ENCODE measurements at places on chromosomes 3 and 15.

DNA sequence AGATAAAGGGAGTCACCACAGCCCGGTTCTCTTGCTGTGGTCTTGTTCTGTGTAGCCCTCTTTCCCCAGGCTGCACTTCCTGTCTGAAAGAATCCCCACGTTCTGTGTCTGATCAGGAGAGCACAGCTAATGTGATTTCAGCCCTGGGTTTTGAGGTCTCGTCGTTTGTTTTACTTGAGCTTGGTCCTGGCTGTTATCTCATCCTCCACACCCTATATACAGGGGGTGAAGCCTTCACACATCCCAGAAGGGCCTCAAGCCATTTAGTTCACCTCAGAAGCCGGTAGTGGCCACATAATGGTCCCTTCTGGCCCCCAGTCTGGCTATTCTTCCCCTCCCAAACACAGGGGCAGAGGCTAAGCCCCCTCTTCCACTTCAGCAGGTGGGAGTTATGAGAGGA is 115.6 kb downstream of the PDE8A start:
- no peak for DNase-seq

DNA sequence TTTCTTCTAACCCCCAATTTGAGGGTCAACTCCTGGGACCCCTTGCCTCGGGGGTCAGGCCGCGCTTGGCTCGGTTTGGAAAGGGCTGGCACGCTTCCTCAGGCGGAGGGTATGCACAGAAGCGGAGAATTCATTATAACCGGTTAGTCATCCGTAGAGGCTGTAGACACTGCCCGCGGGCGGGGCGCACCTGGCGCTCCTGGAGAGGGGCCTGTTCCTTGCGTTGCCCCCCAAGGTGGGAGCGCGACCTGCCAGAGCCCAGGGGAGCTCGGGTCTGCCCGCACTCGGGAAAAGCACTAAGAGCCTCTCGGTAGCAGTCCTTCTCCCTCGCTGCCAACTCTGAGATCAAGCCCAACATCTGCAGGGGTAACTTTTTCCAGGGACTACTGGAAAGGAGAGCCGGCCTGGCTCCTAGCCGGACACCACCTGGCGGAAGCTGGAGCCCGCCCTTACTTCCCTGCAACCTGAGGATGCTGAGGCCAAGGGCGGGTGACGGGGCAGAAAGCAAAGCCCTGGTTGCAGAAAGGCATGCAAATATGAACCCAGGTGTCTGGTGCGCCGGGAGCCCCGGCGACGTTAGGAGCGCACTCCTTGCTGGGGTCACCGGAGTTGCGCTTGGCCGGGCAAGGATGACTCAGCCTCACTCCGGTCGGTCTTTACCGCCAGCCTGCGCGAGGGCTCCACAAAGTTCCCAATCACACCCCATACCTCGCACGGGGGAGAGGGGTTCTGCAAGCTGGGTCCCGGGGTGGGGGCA is 1.5 kb upstream of the CACNA2D3 start:
- peak; percentile 71 for DNase-seq

GRCh38 chr15:35630985-35631384 is 85.0 kb upstream of the DPH6 start:
- DNase-seq, result no peak

GRCh38 chr3:108293858-108294257 is 2.5 kb upstream of the HHLA2 start:
- no peak for DNase-seq

GRCh38 chr3:71046791-71047190 is 536.7 kb downstream of the FOXP1 start:
- no peak for DNase-seq

- no peak for DNase-seq
Measured at GRCh38 chr15:58036579-58036978, 28.9 kb downstream of the ALDH1A2 start.

DNA sequence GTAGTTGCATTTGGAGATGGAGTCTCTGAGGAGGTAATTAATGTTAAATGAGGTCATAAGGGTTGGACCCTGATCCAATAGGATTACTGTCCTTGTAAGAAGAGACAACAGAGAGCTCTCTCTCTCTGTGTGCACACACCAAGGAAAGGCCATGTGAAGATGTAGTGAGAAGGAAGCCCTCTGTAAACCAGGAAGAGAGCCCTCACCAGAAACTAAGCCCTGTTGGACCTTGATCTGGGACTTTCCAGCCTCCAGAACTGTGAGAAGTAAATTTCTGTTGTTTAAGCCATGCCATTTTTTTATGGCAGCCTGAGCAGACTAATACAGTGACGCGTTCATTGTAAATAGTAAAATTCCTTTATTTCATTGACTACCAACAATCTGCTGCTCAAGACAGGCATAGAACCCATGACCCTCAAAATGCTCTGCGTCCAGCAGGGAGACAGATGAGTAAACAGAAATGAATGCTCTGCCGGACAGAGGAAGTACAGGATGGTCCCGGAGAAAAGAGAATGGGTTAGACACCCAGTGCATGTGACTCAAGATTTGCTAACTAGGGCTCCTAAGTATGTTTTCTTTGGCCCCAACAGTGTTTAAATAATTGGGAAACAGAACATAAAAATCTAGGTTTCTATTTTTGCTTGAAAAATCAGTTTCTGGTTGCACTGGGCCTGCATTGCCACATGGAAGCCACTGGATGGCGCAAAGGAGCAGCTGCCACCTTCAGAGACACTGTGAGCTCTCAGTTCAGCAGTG is 37.9 kb upstream of the TNFAIP8L3 start:
- no peak for DNase-seq

- no peak for DNase-seq
Measured at GRCh38 chr3:114850898-114851297, 296.2 kb downstream of the ZBTB20 start.

DNA sequence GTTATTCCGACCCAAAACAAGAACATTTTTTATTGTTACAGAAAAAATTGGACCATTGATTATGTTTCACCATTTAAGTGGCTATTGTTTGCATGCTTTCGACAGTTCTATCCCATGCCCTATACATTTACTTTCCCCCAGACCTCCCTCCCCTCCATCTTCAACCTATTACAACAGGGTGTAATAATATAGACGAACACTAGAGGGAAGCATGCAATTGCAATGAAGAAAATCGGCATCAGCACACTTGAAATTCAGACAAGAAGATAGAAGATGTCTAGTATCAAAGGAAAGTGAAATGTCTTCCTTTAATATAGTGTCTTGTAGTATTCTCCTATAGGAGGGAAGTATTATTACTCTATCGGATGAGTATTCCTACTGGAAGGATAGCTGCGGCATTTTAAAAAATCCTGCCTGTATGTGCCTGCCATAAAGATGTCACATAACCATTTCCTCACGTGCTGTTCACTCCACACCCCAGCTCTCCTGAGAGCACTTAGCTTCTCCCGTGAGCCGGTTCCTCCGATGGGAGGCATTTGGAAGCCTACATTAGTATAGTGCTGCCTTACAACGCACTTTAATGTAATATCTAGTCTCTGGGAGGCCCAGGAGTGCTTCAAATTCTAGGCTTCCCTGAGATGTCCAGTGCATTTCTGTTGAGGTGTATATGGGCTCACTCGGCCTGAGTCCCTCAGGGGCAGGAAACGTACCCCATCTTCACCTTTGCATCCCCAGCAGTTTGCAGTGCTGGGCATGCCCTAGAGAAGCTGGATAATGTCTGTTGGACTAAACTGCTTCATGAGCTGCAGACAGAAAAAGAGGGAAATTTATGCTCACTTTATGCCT is 17.8 kb upstream of the ERICH6 start:
- DNase-seq, result no peak

- no peak for DNase-seq
Measured at GRCh38 chr15:50181969-50182218, at the start of gene SLC27A2. Gene SLC27A2 (plus strand): TSS chr15:50182196. CDS start chr15:50182428, 232 bp downstream.

GRCh38 chr15:40095371-40096093 is 13.1 kb downstream of the BMF start:
- DNase-seq, result peak; percentile 25

DNA sequence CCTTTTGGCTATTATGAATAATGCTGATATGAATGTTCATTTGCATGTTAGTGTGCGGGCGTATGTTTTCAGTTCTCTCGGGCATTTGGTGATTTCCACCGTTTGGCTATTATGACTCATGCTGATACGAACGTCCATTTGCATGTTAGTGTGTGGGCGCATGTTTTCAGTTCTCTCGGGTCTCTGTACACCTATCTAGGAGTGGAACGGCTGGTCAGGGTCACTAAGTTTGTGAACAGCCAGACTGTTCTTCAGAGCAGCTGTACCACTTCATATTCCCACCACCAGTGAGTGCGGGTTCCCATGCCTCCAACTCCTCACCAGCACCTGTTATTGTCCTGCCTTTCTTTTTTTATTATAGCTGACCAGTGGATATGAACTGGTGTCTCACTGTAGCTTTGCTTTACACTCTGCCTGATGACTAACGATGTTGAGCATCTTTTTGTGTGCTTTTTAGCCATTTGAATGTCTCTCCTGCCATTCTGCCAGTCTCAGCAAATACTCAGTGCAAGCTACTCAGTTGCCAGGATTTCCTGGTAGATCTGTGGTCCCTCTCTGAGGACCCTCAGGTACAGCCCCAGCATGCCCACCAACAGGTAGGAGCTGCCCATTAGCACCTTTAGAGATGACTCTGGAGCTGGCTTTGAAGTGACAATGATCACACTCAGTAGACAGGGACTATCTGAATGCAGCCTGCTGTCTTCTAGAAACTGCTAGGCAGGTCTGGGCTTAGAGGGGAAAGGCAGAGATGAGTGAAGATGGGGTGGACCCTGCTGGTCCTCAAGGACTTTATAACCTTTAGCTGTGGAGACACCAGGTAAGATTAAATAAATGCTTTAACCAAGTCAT is 141.1 kb downstream of the XXYLT1 start:
- no peak for DNase-seq

DNA sequence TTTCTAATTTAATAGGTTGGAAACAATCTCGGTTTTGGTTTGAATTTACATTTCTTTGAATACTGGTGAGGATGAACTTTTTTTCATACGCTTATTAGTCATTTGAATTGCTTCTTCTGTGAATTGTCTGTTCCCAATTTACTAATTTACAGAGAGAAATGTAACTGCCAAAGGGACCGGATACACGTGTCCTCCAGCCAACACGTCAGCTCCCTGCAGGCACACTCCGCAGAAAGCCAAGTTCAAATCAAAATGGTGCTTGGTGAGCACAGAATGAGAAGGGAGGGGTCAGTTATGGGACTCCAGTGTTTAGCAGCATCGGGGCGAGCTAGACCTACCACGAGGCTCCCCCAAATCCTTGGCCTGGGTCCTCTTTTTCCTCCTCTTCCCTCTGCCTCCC is 10.8 kb upstream of the TSEN2 start:
- no peak for DNase-seq

DNA sequence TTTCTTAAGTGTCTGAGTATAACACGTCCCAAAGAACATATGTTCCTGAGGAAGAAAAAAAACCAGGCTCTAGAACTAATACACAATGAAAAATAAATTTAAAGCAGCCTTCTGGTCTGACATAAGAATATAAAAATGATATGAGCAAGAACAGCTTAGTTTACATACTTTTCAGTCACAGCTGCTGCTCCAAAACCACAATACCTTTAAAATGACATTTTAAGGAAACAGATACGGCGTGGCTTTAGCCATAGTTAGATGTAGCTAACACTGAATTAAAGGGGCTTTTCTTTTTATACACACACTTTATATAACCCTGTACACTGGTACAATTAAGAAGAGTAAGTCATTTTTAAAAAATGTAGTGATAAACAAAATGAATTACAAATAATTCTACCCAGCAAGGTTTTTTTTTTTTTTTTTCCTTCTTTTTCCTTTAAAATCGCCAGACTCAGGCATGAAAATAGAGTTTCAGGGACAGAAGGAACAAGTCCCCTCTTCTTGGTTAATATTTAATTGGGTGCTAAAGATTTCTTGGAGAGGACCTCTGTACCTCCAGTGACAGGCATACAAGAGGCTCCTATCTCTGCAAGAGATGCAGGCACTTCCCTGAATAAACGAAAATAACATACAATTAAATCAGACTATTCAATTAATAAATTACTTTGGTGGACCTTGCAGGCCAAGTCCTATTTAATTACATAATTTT is 265.6 kb downstream of the FOXP1 start:
- DNase-seq, result no peak

GRCh38 chr3:86416334-86416733 is 574.6 kb downstream of the VGLL3 start:
- no peak for DNase-seq

- no peak for DNase-seq
Measured at GRCh38 chr3:123907720-123908119, 23.6 kb upstream of the MYLK start.

DNA sequence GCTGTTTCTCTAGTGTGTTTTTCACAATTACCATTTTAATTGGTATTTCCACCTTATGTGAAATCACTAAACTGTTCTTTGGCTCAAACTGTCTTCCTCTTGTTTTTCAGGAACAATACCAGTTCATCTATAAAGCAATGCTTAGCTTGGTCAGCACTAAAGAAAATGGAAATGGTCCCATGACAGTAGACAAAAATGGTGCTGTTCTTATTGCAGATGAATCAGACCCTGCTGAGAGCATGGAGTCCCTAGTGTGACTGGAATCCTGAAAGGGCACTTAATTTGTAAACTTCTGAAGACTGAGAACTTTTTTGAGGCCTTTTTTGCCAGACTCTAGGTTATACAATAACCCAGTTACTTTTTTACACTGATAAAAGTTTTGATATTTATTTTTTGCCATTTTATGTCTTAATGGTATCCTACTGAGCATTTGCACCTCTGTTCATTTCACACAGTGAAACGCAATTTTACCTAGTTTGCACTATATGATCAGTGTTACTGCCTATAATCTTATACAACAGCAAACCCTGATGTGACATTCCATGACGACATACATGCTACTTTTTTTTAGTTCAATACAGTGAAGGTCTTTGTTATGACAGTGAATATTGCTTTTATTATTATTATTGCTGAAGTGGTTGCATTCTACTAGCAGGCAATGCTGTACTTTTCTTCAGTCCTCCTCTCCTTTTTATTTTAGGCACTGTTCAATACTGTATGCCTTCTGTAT is 80.1 kb downstream of the FEZF2 start:
- no peak for DNase-seq

GRCh38 chr3:171755656-171756055 is 54.6 kb downstream of the PLD1 start:
- no peak for DNase-seq

DNA sequence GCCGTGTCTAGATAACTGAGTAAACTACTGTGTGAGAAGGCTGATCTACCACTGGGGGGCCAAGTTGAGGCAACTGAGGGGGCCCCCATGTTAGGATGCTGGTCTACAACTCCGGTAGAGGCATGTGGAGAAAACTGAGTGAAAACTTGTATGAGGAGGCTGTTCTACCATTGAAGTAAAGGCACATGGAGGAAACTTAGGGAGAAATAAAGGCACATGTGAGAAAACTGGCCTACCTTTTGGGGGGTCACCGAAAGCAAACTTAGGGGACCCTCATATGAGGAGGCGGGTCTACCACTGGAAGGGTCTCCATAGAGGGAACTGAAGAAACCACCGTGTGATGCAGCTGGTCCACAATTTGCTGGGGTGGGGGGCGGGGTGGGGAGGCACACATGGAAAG is 155.2 kb downstream of the FBLN2 start:
- DNase-seq, result no peak

DNA sequence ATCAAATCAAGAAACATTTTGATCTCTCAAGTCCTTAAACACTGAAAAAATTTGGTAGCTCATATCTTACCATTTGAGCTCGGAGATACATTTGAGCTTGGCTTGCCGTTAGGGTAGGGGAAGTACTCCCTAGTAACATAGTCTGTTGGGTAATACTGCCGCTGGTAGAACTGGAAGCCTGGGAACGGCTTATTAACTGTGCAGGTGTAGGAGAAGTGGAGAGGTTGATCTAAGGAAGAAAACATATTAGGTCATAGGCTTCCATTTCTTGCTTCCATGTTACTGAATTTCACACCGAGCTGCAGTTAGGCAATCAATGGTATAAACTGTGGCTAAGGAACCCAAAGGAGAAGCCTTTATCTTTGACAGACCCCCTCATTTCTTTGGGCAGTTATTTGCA is 32.5 kb downstream of the PHC3 start:
- DNase-seq, result no peak
